Osteocyte (in vitro differentiated cells): ENCODE measurements at places on chromosomes 13 and 19. TPM values are rescaled to one million over a fixed set of nuclear protein-coding genes. Genes with fewer than 3 reads are reported as not detected.

- no peaks in the 10 kb centered on the region for H3K27me3 ChIP-seq
- no peak for DNase-seq
- no peaks in the 10 kb centered on the region for H3K36me3 ChIP-seq
- no peaks in the 10 kb centered on the region for H3K4me1 ChIP-seq
Measured at GRCh38 chr19:7715671-7716070, 13.7 kb upstream of the FCER2 start.

- H3K4me1 ChIP-seq = peaks cover 14% of the 10 kb centered on the region
- no peak overlapping the region for H3K4me3 ChIP-seq
- no peak overlapping the region for H3K27ac ChIP-seq
- peaks cover 21% of the 10 kb centered on the region for H3K36me3 ChIP-seq
Measured at GRCh38 chr19:615619-616018, 17.7 kb downstream of the POLRMT start.

DNA sequence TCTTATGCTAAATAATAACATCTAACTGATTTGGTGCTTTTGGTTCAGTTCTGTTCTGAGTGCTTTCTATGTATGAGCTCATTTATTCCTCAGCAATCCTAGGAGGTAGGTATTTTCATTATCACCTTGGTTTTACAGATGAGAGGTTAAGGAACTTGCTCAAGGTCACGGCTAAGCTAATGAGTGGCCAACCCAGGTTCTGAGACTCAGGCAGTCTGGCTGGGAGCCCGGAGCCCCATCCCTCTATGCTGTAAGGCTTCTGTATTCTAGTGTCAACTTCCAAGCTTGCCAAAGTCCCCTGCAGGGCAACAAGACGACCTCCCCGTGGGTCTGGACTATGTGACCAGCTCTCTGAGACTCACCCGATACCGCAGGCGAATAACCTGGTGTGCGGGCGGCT is 60.5 kb downstream of the PARP4 start:
- H3K4me1 ChIP-seq = peaks cover 11% of the 10 kb centered on the region
- DNase-seq = no peak
- H3K27ac ChIP-seq = no peak overlapping the region

C19orf47 gene
- 13.1 and 16.6 TPM in 2 replicates for total RNA-seq

DNA sequence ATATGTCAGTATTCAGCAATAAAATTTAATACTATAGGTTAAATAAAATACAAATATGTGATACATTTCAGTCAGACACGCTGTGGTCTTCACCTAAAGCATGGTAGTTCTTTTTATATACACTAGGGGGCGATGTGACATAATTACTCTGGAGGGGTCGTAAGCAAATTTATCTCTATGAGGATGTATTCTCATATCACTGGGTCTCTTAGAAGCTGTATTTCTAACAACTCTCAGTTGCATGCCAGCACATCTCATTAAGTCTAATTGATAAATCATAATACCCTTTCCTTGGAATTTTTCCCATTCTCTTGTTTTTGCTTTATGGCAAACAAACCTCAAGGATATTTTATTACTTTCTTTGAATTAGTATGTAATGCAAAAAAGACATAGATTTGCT is 3.9 kb upstream of the PCDH17 start:
- no peak overlapping the region for H3K4me3 ChIP-seq
- H3K27me3 ChIP-seq = peaks cover 44% of the 10 kb centered on the region
- no peak overlapping the region for H3K27ac ChIP-seq
- peaks cover 36% of the 10 kb centered on the region for H3K4me1 ChIP-seq
- no peak for DNase-seq
- H3K36me3 ChIP-seq = no peaks in the 10 kb centered on the region

- H3K36me3 ChIP-seq = no peaks in the 10 kb centered on the region
- no peak for DNase-seq
- no peak overlapping the region for H3K4me3 ChIP-seq
- no peaks in the 10 kb centered on the region for H3K4me1 ChIP-seq
- no peak overlapping the region for H3K27ac ChIP-seq
- H3K27me3 ChIP-seq = peaks cover 2% of the 10 kb centered on the region
Measured at GRCh38 chr13:76216729-76217128, 580.6 kb downstream of the LMO7 start.

- H3K36me3 ChIP-seq = peaks cover 5% of the 10 kb centered on the region
- peak overlapping the region; percentile 84 for H3K27ac ChIP-seq
- H3K4me3 ChIP-seq = no peak overlapping the region
Measured at GRCh38 chr13:75704194-75704926, 68.2 kb downstream of the LMO7 start.

- H3K36me3 ChIP-seq = peaks cover 2% of the 10 kb centered on the region
- H3K4me1 ChIP-seq = peaks cover 33% of the 10 kb centered on the region
- DNase-seq = no peak
- H3K4me3 ChIP-seq = no peak overlapping the region
Measured at GRCh38 chr13:33081666-33082065, 65.4 kb downstream of the KL start.

GRCh38 chr19:20422216-20423205 is 143.1 kb downstream of the ZNF737 start:
- peaks cover 15% of the 10 kb centered on the region for H3K36me3 ChIP-seq
- H3K4me3 ChIP-seq = peak overlapping the region; percentile 90
- H3K27ac ChIP-seq = peak overlapping the region; percentile 98
- peaks cover 1% of the 10 kb centered on the region for H3K4me1 ChIP-seq
- no peak for DNase-seq

GRCh38 chr13:80894917-80895316 is 554.0 kb upstream of the SPRY2 start:
- no peak overlapping the region for H3K27ac ChIP-seq
- H3K27me3 ChIP-seq = peaks cover 3% of the 10 kb centered on the region
- H3K4me3 ChIP-seq = no peak overlapping the region

RASL11A gene
- 4.6 and 5.3 TPM in 2 replicates for total RNA-seq

DNA sequence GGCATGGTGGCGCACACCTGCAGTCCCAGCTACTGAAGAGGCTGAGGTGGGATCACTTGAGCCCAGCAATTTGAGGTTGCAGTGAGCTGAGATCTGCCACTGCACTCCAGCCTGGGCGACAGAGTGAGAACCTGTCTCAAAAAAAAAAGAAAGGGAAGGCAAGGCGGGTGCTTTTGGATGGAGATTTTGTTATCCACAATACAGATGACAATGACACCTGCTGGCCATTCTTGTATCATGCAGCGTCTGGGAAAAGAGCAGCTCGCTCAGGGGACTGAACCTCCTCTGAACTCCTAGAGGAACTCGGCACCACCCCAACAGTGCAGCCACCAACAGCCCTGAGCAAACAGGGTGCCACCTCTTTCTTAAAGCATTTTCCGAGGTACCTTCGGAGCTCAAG is 22.8 kb downstream of the HAUS8 start:
- H3K4me3 ChIP-seq = no peak overlapping the region
- no peaks in the 10 kb centered on the region for H3K27me3 ChIP-seq
- H3K27ac ChIP-seq = no peak overlapping the region
- H3K4me1 ChIP-seq = peaks cover 20% of the 10 kb centered on the region
- peaks cover 9% of the 10 kb centered on the region for H3K36me3 ChIP-seq
- no peak for DNase-seq

IFT88 gene
- 13.7 TPM in 2 replicates for total RNA-seq

DNA sequence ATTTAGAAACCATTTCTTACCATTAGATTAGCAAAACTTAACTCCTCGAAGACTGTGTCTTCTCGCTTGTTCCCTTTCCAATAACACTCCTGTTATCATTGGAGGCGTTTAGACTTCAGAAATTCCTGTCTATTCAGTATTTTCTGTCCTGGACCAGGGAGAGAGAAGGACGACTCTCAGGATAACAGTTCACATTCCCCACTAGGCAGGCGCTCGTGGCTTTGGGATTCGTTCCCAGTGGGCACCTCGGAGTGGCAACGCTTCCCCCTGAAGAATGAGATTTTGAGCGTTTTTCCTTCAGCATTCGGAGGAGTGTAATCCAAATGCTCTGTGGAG is 429 bp upstream of the ZNF225 start:
- H3K27ac ChIP-seq = peak overlapping the region; percentile 98
- peak overlapping the region; percentile 96 for H3K4me3 ChIP-seq
- DNase-seq = no peak
- H3K27me3 ChIP-seq = no peaks in the 10 kb centered on the region
